ENCODE measurements at places on chromosomes 5 and 9. TPM values are rescaled to one million over a fixed set of nuclear protein-coding genes. Genes with fewer than 3 reads are reported as not detected.

GRCh38 chr5:122327110-122327509 lies 15.1 kb downstream of the SNCAIP start:
- DNase-seq: no peak

PCDHB2 gene
- total RNA-seq: 4.4 TPM

ERCC8 gene
- total RNA-seq: 35.2 TPM

GAS1 gene
- 142 TPM for total RNA-seq

DNA sequence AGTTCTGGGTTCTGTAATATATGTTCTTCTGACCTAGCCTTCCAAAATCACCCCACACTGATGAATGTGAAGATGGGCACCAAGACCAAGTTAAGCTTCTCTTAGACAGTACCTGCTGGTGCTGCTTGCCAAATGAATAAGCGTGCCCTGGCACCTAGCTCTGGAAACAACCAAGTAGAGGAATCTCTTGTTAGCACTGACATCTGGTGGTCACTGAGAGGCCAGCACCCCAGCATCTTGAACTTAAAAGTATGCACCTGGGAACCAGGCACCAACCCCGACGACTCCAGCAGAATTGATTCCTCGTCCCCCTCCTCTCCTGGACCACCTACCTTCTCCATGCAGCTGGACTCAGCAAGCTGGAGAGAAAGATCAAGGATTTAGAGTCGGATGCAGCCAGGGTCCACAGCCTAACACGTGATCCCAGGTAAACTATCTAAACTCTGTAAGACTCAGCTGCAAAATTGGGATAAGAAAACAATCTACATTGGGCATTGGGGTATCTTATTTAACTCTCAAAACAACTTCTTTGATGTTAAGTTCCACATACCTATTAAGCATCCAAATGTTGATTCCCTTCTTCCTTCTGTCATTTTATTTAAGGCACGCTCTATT lies 89.8 kb downstream of the SLC1A3 start:
- peak; percentile 67 for DNase-seq

CCDC152 gene
- 3.0 TPM for total RNA-seq

PRRX2 gene
- 6.9 TPM for total RNA-seq

All from tongue (tissue), 3 donors.